ENCODE measurements at places on chromosomes 13 and 19.

GRCh38 chr19:14683439-14683838 is 6.4 kb upstream of the ZNF333 start:
- no peak for DNase-seq

- DNase-seq: peak; percentile 9
Observed at GRCh38 chr19:35015270-35015953, 14.9 kb upstream of the SCN1B start.

- DNase-seq: no peak
Observed at GRCh38 chr13:48570216-48570828, 37.4 kb upstream of the RCBTB2 start.

- DNase-seq: no peak
Observed at GRCh38 chr19:10061717-10062310, 24.3 kb upstream of the SHFL start.

GRCh38 chr13:40047322-40047771 is 391.9 kb downstream of the COG6 start:
- no peak for DNase-seq

DNA sequence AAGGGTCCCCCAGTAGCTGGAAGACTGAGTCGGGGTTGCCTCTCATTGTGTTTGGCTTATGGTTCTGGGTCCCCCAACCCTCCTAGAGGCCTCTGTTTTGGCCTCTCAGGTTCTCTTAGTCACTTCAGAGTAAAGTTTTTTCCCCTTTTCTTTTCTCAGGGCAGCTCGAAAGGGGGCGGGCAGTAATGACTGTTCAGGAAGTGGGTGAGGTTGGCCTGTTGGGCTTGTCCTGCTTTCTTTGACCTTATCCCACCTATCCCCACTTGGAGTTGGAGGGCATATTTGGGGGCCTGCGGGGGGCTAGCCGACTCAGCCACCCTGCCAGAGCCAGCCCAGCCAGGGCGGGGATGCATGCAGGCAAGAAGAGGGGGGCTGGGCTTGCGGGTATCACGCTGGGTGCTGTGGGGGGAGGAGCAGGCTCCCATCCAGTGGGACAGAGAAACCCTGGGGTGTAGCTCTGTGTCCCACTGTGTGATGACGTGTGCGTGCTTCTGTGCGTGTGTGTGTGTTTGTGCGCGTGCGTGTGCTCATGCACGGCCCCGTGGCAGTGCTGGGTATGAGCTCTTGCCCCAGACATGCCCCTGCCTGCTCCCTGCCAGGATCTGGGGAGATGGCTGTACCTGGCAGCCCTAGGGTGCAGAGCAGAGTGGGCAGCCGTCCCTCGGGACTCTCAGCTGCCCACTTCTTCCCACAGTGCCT is 1.4 kb downstream of the CIC start:
- DNase-seq: peak; percentile 91

DNA sequence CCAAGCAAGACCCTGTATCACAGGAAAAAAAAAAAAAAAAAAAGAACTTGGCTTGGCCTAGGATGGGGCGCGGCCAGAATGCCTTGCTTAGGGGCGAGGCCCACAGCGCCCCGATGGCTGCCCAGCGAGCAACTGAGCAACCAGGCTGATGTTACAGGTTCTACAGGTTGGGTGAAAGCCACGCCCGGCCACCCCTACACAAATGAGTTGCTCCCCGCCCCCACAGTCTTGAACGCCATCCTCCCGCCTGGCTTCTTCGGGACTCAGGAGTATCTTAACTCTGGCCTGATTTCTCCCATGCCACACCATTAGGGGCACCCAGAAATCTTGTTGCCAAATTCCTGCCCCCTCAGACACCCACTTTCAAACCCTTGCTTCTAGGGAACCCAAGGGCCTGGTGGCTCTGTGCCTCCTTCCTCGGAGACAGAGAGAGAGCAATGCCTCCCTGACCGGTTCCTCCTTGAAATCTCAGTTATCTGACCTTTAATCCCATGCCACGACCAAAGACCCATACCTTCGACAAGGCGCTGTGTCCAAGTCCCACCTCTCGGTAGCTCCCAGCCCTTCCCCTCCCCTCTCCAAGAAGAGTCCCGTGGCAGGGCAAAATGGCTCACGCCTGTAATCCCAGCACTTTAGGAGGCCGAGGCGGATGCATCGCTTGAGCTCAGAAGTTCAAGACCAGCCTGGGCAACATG is 1.1 kb upstream of the CBLC start:
- DNase-seq: no peak

DNA sequence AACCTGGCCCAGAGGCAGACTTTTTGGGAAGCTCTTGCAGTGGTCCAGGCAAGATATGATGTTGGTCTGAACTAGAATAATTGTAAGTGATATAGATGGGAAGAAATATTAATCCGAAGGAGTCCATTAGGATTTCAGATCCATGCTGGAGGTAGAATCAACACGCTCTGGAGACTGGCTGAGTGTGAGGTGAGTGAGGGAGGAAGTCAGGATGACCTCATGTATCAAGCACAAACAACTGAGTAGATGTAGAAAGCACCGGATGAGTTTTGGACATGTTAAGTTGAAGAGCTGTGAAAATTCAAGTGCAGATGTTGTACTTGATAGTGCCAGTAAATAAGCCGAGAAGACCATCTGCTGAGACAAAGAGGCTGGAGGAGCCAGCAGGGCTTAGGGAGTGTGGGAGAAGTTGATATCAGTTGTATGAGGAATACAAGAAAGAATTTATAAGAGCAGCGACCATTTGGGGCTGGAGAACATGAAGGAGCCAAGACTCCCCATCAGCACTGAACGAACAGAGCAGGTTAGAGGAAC is 5.3 kb upstream of the CNMD start:
- DNase-seq: no peak

DNA sequence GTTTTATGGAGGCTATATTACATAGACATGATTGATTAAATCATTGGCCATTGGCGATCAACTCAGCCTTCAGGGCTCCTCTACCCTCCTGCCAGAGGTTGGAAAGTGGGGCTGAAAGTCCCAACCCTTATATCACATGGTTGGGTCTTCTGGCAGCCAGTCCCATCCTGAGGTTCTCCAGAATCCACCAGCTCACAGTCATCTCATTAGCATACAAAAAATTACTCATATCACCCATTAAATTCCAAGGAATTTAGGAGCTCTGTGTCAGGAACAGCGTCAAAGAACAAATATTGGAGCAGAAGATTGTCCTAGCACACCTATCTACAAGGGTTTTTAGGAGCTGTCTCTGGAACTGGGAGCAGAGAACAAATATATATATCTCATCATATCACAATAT is 39.4 kb upstream of the FARP1 start:
- DNase-seq: peak; percentile 29

GRCh38 chr19:6590827-6591319 is at the start of gene CD70:
TSS of gene CD70 (minus strand) at chr19:6591150. CDS start at chr19:6591002, 148 bp downstream.
- no peak for DNase-seq

DNA sequence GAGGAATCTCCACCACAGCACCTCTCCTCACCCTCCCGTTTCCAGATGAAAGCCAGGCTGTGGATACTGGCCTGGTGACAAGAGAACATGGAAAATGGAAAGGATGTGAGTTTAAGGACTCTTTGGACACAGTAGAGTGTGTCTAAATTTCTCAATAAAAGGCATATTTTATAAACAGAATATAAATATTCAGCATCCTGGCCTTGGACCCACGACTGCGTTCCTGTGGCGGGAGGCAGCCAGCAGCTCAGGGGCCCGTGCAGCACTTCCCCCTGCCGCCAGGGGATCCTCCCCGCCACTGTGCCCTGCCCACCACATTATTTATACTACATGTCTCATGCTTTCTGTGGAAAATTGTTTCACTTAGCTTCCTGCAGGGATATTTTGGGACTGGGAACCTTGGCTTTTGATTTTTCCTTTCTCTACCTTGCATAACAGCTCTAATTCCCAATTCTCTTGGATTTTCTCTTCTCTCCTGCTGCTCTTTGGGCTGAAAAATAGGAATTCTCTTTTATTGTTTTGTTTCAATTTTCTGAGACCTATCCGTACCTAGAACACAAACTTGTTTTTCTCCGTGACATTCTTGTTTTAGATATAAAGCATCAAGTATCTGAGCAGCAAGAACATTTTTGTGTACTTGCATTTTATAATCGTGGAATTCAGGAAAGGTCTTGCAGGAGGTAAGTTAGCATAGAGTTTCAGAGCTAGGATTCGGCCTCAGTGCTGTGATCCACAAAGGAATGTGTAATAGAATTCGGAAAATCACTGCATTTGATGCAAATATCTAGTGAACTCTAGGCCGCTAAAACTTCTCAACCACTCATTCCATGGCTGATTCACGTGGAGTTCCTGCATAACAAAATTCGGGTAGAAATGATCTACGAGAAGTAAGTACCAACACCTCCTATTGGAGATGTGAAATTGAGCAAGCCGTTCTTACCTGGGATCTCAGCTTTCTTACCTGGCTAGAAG is 107.7 kb upstream of the SPATA13 start:
- DNase-seq: peak; percentile 80

DNA sequence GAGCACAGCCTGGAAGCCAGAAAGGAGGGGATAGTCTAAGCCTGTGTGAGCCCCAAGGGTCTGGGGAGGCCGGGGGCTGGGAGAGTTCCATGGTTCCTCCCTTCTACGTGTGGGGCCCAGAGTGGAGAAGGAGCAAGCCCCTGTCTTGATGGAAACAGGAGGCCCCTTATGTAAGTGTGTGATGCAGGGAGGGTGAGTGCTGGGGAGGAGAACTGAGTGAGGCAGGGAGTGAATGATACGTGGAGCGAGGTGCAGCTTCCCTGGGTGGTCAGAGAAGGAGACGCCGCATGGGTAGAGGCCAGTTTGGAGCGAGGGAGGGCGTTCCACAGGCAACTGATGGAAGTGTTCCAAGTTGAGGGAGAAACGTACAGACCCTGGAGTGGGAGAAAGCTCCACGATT is 16.0 kb downstream of the MAG start:
- no peak for DNase-seq

DNA sequence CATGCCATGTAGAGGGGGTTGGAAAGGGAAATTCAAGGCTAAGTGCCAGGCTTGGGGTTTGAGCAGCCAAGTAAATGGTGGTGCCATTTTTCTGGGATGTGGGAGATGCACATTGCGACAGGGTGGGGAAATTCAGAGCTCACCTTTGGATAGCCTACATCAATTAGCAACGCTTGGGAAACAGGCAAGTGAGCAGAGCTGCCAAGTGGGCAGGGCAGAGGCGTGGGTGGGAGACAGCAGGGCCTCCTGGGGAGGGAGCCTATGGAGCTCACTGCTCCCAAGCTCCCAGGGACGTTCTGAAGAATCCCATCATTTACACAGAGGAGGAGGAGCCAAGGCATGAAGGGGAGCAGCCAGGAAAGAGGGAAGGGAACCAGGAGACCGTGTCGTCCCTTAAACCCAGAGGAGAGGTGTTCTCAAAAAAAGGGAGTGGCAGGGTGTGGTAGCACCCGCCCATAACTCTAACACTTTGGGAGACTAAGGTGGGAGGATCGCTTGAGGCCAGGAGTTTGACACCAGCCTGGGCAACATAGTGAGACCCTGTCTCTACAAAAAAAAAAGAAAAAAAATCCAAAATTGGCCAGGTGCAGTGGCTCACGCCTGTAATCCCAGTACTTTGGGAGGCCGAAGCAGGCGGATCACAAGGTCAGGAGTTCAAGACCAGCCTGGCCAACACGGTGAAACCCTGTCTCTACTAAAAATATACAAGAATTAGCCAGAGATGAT is 11.5 kb upstream of the CCNE1 start:
- no peak for DNase-seq

DNA sequence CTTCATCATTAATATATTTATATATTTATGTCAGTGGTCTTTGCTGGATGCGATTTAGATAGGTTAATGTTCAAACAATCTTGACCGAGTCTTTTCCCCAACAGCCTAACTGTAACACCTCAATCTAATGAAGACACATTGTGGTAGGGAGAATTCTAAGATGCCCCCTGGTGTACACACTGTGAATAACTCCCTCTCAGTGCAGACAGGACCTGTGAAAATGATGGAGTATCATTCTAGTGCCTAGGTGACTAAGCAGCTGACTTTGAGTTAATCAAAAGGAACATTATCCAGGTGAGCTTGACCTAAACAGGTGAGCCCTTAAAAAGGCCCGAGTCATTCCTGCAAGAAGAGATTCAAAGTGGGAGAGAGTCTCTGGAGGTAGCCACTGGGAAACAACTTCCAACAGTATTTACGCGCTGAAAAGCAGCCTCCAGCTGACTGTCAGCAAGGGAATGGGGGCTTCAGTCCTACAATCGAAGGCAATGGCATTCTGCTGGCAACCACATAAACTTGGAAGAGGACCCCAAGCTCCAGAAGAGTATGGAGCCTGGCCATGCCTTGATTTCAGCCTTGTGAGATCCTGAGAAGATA is 28.0 kb upstream of the KBTBD7 start:
- peak; percentile 43 for DNase-seq

- DNase-seq: no peak
Observed at GRCh38 chr19:5406816-5407215, 48.4 kb upstream of the ZNRF4 start.

DNA sequence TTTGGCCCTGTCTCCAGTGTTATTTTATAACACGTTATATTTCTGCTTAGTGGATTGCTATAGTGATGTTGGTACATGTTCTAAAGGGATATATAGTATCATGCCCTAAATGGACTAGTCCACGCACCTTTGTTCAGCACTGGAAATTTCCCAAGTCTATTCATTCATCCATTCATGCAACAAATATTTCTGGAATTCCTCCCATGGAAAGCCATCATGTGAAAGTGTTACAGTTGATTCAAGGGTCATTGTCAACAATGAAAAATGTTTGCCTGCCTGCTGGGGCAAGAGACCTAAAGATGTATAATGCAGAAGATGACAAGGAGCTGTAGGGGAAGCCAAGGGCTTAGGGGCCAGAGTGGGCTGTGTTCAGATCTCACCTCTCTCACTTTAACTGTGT is 10.8 kb upstream of the HSPH1 start:
- DNase-seq: peak; percentile 88

DNA sequence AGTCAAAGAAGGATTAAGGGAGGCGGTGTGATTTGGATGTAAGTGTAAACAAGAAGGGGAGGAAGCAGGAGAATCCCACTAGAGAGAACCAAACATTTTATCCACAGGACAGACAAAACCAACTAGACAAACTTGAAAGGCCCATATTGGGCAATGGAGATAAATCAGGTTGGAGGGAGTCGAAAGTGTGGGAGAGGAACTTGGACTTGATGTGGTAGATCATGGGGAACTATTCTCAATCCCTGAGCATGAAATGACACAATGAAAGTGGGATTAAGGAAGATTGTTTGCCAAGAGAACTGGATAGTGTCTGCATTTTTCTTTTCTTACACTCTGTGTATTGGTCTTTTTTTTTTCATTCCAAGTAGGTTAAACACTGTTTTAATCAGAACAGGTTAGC is 17.9 kb downstream of the GPR183 start:
- no peak for DNase-seq

DNA sequence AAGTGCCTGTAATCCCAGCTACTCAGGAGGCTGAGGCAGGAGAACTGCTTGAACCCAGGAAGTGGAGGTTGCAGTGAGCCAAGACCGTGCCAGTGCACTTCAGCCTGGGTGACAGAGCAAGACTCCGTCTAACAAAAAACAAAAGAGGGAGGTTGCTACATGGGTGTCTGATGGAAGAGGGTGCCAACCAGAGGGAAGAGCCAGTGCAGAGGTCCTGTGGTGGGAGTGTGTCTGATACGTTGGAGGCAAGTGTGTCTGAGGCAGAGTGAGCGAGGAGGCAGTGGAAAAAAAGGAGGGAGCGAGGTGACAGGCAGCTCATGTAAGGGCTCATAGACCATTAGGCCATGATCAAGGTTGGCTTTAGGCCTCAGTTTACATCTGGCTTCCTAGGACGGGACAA is 6.8 kb downstream of the PDE4A start:
- no peak for DNase-seq
